NB4 (cell line): ENCODE measurements at places on chromosomes 12 and 14.
A peak's percentile ranks its signal among the peaks of the same experiment; 100 is the strongest.

DNA sequence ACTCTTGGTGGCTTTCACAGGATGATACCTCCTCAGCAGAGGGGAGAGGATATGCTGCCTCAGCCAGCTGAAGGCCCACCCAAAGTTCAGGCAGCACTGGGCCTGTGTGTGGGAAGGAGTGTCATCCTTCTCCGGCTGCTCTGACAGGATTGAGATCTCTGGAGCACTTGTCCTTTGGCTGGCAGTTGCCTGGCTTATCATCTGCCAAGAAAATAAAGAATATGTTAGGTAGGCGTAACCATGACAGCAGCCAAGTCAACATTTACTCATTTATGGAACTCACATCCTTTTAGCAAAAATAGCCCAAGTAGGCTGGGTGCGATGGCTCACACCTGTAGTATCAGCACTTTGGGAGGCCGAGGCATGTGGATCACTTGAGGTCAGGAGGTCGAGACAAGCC, 68.5 kb downstream of the PPFIBP1 start:
- no peak for DNase-seq

GRCh38 chr12:52200086-52200780, 8.4 kb upstream of the KRT80 start:
- peak; percentile 73 for DNase-seq

DNA sequence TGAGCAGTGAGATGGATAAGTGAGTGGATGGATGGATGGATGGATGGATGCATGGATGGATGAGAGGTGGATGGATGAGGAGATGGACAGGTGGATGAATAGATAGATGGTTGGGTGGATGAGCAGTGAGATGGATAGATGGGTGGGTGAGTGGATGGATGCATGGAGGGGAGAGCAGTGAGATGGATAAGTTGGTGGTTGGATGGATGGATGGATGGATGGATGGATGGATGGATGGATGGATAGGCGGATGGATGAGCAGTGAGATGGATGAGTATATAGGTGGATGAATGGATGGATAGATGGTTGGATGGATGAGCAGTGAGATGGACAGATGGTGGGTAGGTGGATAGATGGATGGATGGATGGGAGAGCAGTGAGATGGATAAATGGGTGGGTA, 30.6 kb downstream of the LRRC74A start:
- no peak for DNase-seq

DNA sequence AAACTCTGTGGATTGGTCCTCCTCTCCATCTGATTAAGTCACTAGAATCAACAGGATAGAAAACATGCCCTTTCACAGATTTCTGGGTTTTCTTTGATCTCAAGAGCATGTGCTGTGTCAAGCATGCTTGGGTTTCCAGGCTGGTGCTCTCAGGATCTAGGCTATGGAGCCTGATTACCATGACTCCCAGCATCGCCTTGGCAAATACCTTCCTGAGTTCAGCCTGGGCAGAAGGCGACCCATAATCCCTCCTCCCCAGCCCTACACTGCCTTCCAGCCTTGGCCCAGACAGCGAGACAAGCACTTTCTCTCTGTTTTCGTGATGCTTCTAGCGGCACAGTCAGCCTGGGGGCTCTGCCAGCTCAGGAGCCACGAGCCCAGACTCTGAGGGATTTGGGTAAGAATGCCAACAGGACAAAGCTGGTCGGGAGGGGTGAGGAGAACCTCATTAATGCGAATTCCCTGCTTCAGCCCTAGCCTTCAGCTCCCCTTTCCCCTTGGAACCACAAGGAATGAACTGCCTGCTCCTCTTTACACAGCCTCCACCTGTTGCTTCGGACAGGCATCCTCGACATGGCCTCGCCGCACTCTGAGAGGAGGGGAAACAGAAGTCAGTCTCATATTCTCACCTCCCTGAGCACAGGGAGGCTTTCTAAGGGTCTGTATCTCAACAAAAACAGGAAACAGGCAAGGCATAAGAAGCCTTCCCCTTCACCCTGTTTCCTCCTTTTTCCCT, 227.1 kb downstream of the MSRB3 start:
- DNase-seq: no peak

- DNase-seq: peak; percentile 85
Measured at GRCh38 chr12:12807970-12808702, 5.0 kb upstream of the DDX47 start.

- DNase-seq: peak; percentile 77
Measured at GRCh38 chr12:10068644-10069043, 30.1 kb downstream of the CLEC1A start.

DNA sequence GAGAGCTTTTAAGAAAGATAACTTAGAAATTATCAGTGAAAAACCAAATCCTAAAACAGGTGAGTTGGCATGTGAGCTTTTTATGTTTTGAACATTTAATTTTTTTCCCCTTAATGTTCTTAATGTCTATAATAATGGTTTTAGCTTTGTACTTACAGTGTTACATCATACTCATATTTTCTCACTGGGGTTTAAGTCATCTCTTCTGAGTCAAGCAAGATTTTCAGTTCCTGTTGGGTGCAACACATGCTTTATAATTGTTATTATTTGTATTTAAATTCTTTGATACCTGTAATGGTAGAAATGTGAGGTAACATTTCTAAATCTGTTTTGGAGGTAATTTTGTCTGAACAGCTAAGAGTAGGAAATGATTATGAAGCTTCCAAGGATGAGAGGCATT, 113.0 kb downstream of the PLEKHA5 start:
- no peak for DNase-seq

- peak; percentile 39 for DNase-seq
Measured at GRCh38 chr14:50823051-50823761, 7.8 kb downstream of the NIN start.

DNA sequence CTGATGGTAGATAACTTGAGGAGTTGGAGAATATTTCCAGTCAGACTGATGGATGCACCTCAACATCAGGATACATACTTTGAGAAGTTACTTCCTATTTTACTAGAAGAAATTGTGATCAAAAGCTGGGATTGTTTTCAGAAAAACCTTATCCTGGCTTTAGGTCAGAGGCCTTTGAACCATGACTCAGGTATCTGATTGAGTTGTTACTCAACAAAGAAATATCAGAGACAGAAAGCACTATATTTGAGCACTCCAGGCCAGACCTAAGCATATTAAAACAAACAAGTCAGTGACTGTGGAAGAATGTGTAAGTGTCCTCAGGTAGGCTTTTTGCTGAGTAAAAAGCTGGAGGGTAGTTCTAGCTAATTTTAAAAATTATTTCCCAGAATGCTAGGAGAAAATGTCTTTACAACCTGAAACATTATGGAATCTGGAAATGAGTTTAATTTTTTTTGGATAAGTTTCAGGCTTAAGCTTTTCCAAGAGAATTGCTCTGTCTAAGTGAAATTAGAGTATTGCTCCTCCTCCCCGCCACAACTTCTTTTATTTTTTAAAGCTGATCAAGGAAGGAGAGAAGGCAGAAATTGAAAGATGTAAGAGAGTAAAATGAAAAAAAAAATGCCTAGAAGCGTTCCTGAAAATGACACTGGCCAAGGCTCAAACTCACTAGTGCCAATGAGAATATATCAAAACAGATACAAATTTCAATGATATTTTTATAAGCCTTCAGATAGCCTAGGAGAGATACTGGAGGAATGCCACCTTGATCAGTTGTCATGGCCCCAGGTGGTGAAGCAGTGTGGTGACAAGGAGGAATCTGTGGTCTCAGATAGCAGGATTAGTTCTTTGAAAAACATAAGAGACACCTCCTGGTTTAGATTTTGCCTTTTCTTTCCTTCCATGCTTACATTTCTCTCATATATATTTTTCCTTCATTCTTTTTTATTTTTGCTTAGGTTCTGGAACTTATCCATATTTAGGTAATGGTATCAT, 790.3 kb downstream of the TMTC2 start:
- no peak for DNase-seq

GRCh38 chr12:12098691-12099015, 27.9 kb downstream of the BCL2L14 start:
- DNase-seq: no peak

GRCh38 chr14:98742001-98742400, 530.0 kb downstream of the BCL11B start:
- DNase-seq: no peak

GRCh38 chr14:68211886-68212285, 392.3 kb downstream of the RAD51B start:
- no peak for DNase-seq

- peak; percentile 25 for DNase-seq
Measured at GRCh38 chr12:76183459-76184186, 99.1 kb upstream of the NAP1L1 start.

DNA sequence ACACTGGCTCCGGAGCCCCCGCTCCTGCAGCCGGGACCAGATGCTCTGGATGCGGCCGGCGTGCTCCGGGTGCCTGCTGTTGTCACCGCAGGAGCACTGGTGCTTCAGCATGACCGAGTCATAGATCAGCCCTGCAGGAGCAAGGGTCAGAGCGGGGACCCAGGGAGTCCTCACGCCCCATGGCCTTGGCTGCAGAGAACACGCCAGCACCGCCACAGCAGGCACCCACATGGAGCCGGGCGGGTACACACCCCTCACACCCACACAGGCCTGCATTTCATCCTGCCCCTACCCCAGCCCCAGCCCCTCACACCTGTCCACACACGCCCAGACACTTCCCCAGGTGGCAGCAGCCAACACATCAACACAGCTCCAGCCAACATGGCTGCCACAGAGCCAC, 18.8 kb downstream of the SLC48A1 start:
- no peak for DNase-seq

DNA sequence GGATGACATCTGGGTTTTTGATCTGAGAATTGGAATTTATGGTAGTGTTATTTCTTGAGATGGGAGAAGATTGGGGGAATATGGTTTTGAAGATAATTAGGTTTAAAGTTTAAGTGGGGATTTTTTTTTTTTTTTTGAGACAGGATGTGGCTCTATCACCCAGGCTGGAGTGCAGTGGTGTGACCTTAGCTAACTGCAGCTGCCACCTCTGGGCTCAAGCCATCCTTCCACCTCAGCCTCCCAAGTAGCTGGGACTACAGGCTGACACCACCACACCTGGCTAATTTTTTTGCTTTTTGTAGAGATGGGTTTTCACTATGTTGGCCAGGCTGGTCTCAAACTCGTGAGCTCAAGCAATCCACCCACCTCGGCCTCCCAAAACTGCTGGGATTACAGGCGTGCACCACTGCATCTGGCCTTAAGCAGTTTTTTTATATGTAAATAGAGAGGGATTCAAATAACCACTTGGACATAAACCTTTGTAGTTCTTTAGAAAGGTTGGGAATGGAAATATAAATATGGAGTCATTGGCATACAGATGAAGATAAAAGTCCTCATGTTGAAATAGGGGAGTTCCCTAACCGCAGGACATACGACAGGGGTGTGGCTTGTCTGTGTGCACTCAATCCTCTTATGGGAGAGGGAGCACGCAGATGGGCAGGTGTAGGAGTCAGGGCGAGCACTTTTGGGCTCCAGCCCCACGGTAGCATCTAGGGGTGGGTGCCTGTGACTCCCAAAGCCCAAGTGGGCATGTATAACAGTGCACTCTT, 4.7 kb downstream of the LIN52 start:
- DNase-seq: peak; percentile 4

DNA sequence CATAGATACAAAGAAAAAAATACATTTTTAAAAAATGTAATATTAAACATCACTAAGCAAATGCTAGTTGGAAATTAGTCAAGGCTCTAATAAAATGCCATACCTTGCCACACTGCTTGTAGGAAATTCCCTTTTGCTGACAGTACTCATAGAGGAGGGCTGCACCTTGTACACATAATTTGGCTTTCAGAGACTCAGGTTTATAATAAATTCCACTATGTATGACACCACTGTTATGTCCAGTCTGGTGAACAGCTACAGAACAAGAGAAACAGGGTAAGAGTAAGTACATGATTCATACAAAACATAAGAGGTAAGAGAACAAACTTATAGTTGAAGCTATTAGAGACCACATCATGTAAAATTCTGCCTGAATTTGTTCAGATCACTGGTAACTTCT, 10.1 kb downstream of the L2HGDH start:
- no peak for DNase-seq

DNA sequence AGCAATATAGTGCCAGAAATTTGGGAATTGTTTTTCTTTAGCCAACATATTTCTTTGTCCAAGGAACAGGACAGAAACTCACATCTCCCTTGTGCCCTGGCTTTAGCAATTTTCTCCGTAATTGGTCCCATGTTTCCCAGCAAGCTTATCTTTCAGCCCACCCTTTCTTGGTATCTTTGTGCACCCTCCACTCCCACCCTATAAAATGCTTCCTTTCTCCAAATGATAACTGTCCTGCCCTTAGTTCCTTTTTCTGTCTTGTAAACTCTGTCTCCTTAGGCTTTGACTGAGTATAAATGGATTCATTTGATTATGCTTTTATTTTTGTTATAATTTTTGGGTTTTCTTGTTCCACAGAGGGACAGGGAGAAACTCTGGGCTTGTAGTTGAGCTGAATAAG, 442.8 kb downstream of the ATP23 start:
- no peak for DNase-seq

- DNase-seq: peak; percentile 51
Measured at GRCh38 chr14:45177076-45177475, 41.3 kb downstream of the FANCM start.

- DNase-seq: no peak
Measured at GRCh38 chr12:27112871-27113270, 30.5 kb upstream of the C12orf71 start.

DNA sequence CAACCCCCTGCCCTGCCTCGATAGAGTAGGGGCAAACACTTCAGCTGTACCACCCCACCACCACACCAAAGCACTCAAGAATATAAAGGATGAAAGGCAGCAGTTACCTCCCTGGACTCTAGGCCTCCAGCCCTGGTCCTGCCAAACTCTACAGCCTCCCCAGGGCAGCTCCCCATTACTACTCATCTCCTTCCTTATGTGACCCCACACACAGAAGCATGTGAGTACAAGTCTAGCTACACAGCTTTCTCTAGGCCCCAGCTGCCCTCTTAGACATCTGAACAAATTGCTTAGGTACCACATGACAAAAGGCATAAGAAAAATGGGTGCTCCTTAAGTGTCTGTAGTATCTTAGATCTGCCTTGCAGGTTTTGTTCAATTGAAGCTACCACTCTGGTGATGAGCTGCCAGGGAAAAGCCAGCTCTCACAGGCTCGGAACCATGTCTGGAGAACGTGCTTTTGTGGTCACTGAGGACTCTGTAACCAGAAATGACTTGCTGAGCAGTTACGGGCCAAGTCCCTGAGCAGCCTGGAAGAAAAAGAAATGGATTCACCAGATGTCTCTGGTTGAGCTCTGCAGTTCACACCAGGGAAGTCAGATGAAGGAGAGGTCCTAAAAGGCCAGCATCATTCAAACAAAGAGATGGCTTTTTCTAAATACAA, 32.8 kb downstream of the FMNL3 start:
- no peak for DNase-seq
